ENCODE measurements at places on chromosomes 12 and 14.
A peak's percentile ranks its signal among the peaks of the same experiment; 100 is the strongest.

DNA sequence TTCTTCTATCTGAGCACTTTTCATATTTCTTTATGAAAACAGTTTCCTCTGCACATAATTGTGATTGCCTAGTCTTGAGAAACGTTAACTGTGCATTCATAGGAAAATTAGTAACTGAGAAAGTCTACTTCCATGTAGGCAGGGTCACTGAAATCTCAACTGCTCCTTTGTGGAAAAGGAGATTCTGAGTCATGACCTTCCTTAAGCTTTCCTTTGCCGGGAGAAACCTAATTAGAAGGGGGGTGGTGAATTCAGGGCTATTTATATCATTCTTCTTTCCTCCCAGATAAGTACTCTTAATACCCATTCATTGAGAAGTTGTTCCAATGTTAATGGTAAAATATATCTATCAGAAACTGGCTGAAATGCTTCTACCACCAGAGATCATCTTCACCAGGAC lies 751.0 kb upstream of the TMEM132C start:
- DNase-seq = no peak

DNA sequence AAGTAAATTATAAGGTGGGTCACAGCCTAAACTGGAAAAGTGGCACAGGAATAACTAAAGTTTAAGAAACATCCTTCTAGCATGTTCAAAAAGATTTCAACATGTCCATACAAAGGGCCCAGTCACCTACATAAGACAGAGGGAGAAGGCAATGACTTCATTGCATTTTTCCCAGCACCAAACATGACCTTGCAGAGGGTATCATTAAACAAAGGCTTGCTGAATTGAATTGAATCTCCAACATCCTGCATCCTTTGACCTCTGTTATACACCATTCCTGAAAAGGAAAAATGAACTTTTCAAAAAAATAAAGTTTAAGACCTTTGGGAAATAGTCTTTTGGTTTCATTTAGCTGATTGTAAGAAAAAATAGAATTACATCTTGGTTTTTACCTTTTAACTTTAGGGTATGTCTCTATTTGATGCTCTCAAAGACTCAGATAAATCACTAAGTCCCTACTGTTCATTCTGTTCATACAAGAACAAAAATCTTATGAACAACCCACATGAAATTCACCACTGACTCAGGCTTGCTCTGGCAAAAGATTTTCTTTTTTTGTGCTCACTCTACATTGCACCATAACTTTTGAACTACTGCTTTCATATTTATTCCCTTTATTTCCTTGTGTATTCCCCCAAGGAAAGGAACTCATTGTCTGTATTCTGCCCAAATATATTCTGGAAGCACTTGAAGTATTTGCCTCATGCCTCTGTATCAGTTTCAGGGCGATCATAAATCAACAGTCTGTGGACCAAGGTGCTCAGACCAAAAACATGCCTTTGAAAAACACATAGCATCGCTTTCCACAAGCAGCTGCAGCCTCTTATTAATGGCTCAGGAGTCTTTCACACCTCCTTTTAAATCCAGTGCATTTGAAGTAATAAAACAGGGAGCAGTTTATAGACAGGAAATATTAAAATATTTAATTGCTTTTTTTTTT lies 121.7 kb downstream of the DUSP6 start:
- no peak for DNase-seq

DNA sequence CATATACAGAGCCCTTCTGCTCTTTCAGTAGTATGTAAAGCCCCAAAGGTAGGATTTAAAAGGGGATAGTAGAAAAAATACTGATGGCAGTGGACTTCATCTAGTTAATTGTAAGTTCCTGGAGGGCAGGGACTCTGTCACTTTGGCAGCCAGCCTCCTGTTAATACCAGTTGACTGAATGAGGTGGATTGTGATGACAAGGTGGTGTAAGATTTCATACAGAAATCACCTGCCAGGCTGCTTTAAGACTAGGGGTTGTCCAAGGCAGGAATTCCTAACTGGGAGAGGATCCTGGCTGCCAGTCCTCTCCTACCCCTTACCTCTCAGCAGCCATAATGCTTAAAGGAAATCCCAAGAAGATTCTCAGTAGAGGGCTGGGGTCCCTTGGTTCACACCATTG lies 7.3 kb downstream of the DYRK2 start:
- DNase-seq = no peak

GRCh38 chr12:101923045-101923718 lies 45.8 kb downstream of the DRAM1 start:
- no peak for DNase-seq

DNA sequence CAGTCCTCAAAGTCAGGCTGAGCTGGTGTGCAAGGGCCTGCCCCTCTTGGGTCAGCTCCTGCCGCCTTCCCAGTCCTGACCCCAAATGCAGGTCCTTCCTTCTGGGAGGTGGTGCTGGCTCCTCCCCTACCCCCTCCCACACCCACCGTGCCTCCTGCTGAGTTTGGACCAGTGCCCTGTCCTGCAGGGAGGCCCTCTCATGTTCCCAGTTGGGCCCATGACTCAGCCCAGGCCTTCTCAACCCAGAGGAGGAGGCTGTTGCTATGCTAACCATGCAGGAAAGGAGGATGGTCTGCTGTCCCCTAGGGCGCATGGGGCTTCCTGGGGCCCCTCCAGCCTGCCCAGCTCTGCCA lies 4.4 kb downstream of the ZBTB42 start:
- no peak for DNase-seq

GRCh38 chr12:10618338-10618987 lies 5.1 kb upstream of the MAGOHB start:
- no peak for DNase-seq

- no peak for DNase-seq
Measured at GRCh38 chr14:69045857-69046475, 66.9 kb upstream of the ACTN1 start.

DNA sequence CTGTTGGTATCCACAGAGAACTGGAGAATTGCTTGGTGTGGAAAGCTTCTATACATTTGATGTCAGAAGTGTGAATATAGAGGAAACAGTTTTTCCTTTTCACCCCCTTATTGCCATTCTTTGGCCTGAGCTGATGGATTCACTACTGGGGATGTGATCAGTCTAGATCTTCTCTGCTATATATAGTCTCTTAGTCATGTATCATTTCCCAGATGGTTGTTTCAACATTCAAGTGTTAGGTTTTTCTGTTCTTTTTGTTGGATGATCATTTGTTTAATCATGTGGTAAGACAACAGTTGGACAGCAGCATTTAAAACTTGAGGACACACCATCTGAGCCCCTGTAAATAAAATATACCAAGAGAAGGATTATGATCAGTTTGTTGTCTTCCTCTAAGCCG lies 29.6 kb downstream of the TMX1 start:
- DNase-seq = no peak

DNA sequence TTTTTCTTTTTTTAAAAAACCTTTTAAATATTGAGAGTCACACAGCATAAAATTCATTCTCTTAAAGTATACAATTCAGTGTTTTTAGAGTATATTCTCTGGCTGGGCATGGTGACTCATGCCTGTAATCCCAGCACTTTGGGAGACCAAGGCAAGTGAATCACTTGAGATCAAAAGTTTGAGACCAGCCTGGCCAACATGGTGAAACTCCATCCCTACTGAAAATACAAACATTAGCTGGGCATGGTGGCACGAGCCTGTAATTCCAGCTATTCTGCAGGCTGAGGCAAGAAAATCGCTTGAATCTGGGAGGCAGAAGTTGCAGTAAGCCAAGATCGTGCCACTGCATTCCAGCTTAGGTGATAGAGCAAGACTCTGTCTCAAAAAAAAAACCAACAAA lies 68.4 kb upstream of the BCAT1 start:
- DNase-seq = no peak

DNA sequence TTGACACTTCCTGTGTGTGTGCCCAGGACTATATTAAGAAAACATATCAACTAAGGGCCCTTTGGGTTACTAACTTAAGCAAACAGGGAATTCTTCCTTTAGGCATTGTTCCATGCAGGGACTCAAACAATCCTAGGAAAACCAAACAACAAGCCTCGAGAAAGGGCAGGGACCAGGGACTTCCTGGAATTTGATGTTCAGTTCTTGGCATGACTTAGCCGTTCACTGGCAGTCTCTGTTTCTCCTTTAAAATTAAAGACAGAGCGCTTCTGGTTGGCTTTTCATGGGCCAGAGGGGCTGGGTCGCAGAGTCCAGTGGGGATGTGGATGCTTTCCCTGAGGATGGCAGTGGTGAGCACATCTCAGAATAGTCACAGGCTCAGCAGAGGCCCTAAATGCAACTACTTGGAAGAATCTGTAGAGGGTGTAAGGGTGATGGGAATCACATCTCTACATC lies 35.2 kb downstream of the RNFT2 start:
- DNase-seq = no peak

GRCh38 chr12:61037792-61038191 lies 1222.4 kb upstream of the USP15 start:
- no peak for DNase-seq

GRCh38 chr12:51262758-51263177 lies 7.4 kb downstream of the SMAGP start:
- no peak for DNase-seq

DNA sequence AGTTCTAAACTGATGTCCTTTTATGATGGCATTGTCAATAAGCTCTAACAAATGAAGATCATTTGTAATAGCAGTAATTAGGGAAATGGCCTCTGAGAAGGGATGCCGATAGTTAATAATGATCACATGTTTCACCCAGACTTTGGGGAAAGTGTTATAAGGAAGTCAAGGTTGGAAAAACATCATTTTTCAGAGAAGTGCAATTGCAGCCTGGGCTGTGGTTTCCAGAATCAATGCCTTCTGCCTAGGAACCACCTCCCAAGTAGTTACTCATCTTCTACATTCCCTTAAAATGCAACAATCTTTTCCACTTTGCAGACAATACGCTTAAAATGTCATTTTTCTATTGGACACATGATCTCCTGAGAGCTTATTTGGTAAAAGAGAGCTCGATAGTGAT lies 879 bp downstream of the EDDM3A start:
- no peak for DNase-seq

GRCh38 chr14:75609606-75610475 lies 31.4 kb downstream of the FLVCR2 start:
- no peak for DNase-seq

GRCh38 chr14:72577521-72577920 lies 316.4 kb downstream of the DPF3 start:
- no peak for DNase-seq

DNA sequence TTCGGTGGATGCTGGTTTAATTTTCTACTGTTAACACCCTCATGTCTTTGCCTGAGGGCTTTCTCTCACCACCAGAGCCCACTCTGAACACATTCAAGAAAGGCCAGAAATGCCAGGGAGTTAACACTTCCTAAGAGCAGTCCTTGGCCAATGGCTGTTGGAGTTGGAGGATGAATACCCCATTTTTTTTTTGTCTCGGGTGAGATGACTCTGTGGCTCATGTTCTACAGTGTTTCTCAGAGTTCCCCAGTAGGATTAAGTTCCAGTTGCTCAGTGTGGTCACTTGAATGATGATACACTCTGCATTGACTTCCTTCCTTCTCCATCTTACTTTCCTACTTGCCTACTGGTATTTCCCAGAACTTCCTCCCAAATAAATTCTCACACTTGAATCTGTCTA lies 65.8 kb downstream of the FOS start:
- no peak for DNase-seq

DNA sequence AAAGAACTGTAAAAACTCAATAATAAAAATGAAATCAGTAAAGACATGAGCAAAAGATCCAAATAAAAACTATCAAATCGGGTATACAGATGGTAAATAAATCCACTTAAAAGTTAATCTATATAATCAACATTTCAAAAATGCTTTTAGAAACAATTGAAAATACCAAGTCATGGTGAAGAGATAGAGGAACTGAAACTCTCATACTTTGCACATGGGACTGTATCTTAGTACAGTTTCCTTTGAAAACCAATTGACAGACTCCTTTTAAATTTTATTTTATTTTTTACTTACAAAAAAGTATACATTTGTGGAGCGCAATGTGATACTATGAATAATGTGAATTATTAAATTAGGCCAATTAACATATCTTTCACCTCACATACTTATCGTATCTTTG lies 98.6 kb upstream of the FAR2 start:
- peak; percentile 28 for DNase-seq

DNA sequence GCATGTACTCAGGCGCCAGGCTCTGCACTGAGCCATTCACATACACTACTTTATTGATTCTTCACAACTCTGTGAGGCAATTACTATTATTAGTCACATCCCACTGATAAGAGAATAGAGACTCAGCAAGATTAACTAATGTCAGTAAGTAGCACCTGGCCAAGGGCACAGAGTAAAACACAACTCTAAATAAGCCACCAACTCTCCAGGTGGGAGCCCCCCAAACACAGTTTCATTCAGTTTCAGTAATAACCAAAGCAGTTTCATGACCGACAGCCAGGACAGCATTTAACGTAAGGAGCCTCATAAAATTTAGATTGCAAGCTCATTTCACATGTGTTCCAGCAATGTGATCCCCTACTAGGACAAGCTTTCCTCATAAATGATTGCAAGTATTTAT lies 323.1 kb upstream of the CCDC196 start:
- no peak for DNase-seq
